Activated CD4-positive, alpha-beta memory T cell treated with anti-CD3 and anti-CD28 coated beads, Interleukin-2, amount 10 ng/mL, durations not matched to agents 7 days and 5 days (primary cell): ENCODE measurements at places on chromosomes 6 and 20. TPM values are rescaled to one million over a fixed set of nuclear protein-coding genes. Genes with fewer than 3 reads are reported as not detected.

GTF3C6 gene
- total RNA-seq = 93.3 TPM

TENT5A gene
- 2.0 TPM for total RNA-seq

MYB gene
- total RNA-seq = 27.7 TPM

PLEKHG1 gene
- total RNA-seq = 2.3 TPM

CFAP61 gene
- not detected for total RNA-seq

AKAP12 gene
- total RNA-seq = 1.1 TPM

CST2 gene
- total RNA-seq = not detected

HLA-DQB1 gene
- 74.6 TPM for total RNA-seq

- H3K4me1 ChIP-seq = peaks cover 41% of the 10 kb centered on the region
- no peaks in the 10 kb centered on the region for H3K27me3 ChIP-seq
- no peak overlapping the region for H3K27ac ChIP-seq
- no peak overlapping the region for H3K4me3 ChIP-seq
- DNase-seq = no peak
These were observed 302.9 kb downstream of the CLIC5 start for GRCh38 chr6:45712786-45713185.

- H3K4me3 ChIP-seq = no peak overlapping the region
- DNase-seq = no peak
- H3K27me3 ChIP-seq = peaks cover 2% of the 10 kb centered on the region
- no peak overlapping the region for H3K27ac ChIP-seq
These were observed 4.1 kb upstream of the ADISSP start for GRCh38 chr20:3771552-3772058.

DNA sequence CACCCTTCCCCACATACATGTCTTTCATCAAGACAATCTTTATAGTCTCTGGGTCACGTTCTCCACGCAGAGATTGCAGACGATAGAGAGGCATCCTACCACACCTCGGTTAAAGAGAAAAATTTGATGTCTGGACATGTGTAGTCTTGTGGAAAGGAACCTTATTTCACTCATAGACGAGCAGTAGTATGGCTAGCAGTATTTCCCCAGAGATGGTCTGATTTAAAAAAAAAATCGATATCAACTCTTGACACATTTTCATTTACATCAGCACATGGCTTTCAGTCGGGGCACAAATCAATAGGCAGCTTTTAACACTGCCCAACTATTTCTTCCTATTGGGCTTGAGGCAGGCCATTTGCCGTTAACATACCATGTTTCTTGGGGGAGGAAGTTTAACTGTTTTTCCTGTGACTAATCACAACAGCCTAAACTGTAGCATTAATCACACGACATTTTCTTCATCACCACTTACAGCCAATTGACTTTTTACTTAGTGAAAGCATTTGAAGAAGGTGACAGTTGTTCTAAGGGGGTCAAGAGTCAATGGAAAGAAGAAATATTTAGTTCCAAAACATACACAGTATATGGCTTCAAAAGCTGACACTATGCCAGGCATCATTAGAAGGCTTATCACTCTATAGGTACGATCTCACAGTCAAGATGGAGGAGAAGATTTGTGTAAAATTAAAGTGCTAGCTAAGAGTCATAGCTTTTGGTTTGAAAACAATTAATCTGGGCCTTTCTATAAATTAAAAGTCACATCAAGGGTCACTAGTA is 129.5 kb upstream of the HDAC2 start:
- H3K27me3 ChIP-seq = peaks cover 6% of the 10 kb centered on the region
- H3K4me1 ChIP-seq = no peaks in the 10 kb centered on the region
- H3K36me3 ChIP-seq = no peaks in the 10 kb centered on the region
- H3K27ac ChIP-seq = no peak overlapping the region
- H3K4me3 ChIP-seq = no peak overlapping the region

- no peak overlapping the region for H3K27ac ChIP-seq
- H3K36me3 ChIP-seq = no peaks in the 10 kb centered on the region
- H3K4me3 ChIP-seq = no peak overlapping the region
- peaks cover 2% of the 10 kb centered on the region for H3K4me1 ChIP-seq
- no peak for DNase-seq
- H3K27me3 ChIP-seq = no peaks in the 10 kb centered on the region
These were observed 27.8 kb downstream of the LRRC1 start for GRCh38 chr6:53822401-53823125.

DNA sequence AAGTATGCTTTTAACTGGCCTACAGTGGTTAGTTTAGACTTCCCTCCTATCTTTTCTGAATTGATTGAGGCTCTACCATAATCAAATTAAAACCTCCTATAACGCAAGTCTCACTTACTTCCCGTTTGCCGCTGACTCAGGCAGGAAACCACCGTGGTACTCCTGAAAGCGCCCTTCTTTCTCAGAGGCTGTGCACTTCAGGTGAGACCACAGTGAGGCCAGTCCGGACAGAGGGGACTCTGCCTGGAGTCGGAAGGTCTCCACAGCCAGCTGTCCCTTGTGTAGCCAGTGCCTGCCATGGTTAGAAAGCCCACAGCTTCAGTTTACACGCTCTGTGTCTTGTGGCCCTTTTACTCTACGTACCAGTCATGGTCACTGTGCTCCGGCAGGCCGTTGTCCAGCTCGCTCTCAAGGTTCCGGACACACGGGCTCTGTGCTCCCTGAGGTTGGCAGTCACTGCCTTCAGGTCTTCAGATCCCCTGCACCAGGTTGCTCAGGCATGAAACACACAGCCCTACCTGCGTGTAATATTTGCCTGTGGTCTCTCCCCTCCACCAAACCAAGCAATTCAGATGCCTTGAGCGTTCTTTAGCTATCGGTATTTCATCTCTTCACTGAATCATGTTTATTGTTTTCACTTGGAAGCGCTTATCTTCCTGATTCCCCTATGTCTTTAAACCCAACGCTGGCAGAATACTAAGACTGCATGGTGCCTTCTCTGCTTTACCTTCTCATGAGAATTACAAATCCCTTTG is 178.8 kb downstream of the SMOC2 start:
- no peak overlapping the region for H3K4me3 ChIP-seq
- H3K27me3 ChIP-seq = no peaks in the 10 kb centered on the region

DNA sequence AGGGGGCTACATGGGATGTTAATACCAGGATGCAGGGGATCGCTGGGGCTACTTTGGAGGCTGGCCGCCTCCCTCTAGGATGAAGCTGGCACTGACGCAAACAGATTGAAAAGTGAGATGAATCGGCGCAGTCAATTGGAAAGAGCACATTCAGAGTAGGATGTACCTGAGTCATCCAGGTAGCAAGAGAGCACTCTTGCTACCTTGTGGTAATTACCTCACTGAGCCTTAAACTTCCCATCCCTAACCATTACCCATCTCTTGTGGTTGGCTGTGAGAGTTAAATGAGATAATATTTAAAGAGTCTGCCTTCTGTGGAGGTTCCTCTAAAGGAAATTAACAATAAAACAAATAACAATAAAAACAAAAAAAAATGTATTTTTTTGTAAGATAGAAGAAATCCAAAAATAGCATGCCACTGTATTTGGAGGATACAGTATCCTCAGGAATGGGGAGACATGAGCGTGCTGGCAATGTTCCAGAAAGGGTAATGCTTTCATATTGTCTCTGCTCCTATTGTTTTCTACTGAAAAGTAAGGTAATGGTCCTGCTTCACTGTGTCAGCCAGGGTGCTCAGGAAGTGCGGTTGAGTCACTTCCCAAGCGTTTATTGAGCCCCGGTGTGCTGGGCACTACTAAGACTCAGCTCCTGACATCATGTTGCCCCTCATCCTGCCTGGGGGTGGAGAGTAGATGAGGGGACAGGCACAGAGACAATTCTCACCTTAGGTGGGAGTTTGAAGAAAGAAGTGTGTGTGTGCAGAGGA is 301.1 kb downstream of the EYA4 start:
- H3K4me3 ChIP-seq = no peak overlapping the region
- no peaks in the 10 kb centered on the region for H3K27me3 ChIP-seq
- H3K36me3 ChIP-seq = no peaks in the 10 kb centered on the region
- H3K4me1 ChIP-seq = no peaks in the 10 kb centered on the region
- no peak overlapping the region for H3K27ac ChIP-seq

DNA sequence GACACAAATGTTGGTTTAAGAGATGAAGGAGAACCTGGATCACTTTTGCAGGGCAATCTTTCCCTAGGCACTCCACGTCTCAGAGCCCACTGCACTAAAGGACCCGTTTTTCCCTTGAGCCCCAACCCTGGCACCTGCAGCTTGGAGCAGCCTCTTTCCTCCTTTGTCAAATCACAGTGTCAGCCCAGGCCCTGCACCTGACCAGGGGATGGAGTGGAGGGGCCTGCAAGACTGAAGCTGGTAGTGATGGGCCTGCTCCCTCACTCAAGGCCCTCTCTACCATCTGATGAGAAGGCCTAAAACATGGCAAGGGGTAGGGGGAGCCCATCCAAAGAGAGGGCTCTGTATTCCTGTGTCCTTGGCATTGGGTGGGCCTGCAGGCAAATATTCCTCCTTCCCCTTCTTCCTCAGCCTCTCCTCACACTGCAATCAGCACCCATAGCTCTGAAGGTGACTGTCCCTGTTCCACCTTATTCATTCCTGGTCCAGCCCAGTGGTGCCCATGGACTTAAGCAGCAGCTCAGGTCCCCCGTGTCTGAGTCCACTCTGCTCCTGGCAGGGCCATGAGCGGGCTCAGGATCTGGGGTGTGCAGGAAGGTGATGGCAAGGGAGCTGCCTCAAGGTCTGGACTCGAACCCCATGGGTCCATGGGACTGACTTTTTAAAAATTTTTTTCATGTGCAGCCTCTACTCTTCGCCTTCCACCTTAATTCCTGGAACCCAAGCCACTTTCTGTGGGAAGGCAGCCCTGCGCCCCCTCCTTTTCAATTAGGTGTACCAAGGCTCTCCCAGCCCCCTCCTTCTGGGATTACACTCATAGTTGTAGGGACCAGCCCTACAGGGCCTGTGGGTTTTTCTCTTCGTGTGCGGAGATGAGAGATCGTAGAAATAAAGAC is 6.7 kb downstream of the RAET1G start:
- no peaks in the 10 kb centered on the region for H3K4me1 ChIP-seq
- H3K36me3 ChIP-seq = no peaks in the 10 kb centered on the region
- no peak overlapping the region for H3K27ac ChIP-seq
- H3K4me3 ChIP-seq = no peak overlapping the region

DNA sequence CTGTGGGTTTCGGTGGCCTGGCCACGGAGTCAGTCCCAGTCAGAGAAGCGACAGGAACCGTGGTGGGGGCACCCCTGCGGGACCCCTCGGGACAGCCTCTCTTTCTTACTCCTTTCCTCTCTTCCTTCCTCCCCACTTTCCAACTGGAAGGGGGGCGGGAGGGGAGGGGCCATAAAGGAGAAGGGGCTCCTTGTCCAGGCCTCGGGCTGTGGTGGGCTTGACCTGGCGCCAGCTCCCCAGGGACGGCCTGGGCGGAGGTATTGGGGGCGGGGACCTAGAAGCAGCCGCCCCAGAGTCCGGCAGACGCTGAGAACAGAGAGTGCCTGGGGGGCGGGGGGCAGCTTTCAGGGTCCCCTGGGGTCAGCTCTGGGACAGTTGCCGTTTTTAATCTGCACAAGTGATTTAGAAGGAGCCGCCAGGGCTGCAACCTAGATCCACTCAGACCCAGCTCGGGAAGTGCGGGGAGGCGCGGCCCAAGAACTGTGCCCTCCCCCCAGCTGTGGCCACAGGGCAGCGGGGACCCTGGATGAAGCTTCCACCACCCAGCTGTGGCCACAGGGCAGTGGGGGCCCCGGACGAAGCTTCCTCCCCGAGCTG is 6.4 kb upstream of the ABHD16B start:
- peaks cover 15% of the 10 kb centered on the region for H3K27me3 ChIP-seq
- peaks cover 27% of the 10 kb centered on the region for H3K4me1 ChIP-seq
- DNase-seq = no peak
- no peaks in the 10 kb centered on the region for H3K36me3 ChIP-seq
- no peak overlapping the region for H3K4me3 ChIP-seq

- H3K36me3 ChIP-seq = no peaks in the 10 kb centered on the region
- no peak for DNase-seq
- H3K27me3 ChIP-seq = peaks cover 3% of the 10 kb centered on the region
- no peak overlapping the region for H3K27ac ChIP-seq
- no peak overlapping the region for H3K4me3 ChIP-seq
These were observed 88.9 kb upstream of the OGFRL1 start for GRCh38 chr6:71199736-71200135.

GRCh38 chr20:63950701-63951397 is 5.4 kb downstream of the UCKL1 start:
- no peak overlapping the region for H3K4me3 ChIP-seq
- peaks cover 59% of the 10 kb centered on the region for H3K4me1 ChIP-seq
- H3K27ac ChIP-seq = no peak overlapping the region
- no peaks in the 10 kb centered on the region for H3K27me3 ChIP-seq

- no peaks in the 10 kb centered on the region for H3K36me3 ChIP-seq
- no peaks in the 10 kb centered on the region for H3K4me1 ChIP-seq
- DNase-seq = no peak
- H3K27me3 ChIP-seq = no peaks in the 10 kb centered on the region
- no peak overlapping the region for H3K27ac ChIP-seq
These were observed 255.1 kb upstream of the NOX3 start for GRCh38 chr6:155710704-155711103.

DNA sequence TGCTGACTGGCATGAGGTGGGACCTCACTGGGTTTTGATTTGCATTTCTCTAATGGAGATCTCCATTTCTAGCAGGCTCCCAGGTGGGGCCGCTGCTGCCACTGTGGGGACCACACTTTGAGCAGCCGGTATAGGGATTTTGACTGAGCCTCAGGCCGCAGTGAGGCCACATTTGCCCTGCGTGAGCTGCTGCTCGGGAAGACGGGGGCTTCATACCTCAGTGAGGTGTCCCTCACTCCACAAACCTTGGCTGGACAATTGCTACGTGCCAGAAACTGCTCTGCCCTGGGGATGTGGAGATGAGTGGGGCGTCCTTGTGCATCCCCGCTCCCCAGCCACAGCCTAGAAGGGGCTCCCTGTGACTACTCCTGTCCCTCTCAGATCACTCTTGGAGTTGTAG is 134.3 kb downstream of the ANKRD60 start:
- no peak overlapping the region for H3K27ac ChIP-seq
- H3K4me1 ChIP-seq = no peaks in the 10 kb centered on the region
- DNase-seq = no peak
- peaks cover 6% of the 10 kb centered on the region for H3K27me3 ChIP-seq
- no peak overlapping the region for H3K4me3 ChIP-seq

- no peaks in the 10 kb centered on the region for H3K27me3 ChIP-seq
- H3K4me1 ChIP-seq = peaks cover 21% of the 10 kb centered on the region
- no peak overlapping the region for H3K4me3 ChIP-seq
- DNase-seq = peak; percentile 37
These were observed 106.1 kb upstream of the ASF1A start for GRCh38 chr6:118787724-118788423.

DNA sequence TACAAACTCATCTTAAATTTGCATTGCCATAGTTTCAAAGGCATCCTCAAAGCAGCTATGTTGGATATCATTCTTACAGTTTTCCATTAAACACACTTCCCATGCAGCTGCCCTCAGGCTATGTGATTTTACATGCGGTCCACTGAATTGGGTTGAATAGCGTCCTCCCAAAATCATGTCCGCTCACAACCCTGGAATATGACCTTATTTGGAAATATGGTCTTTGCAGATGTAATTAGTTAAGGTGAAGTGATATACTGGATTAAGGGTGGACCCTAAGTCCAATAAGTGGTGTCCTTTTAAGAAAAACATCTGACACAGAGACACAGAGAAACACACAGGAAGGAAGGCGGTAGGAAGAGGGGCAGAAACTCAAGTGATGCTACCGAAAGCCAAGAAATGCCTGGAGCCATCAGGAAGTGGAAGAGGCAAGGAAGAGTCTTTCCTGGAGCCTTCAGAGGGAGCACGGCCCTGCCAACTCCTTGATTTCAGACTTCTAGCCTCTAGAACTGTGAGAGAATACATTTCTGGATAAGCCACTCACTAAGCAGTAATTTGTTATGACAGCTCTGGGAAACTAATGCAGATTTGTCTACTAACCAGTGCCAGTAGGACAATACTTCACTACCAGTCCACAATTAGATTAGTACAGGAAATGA is 42.7 kb upstream of the NHSL1 start:
- no peaks in the 10 kb centered on the region for H3K36me3 ChIP-seq
- no peak overlapping the region for H3K4me3 ChIP-seq
- peaks cover 11% of the 10 kb centered on the region for H3K4me1 ChIP-seq
- no peak overlapping the region for H3K27ac ChIP-seq
- H3K27me3 ChIP-seq = peaks cover 36% of the 10 kb centered on the region
